Gastrocnemius medialis (tissue), 4 donors: ENCODE measurements at places on chromosomes 7 and 10.

GRCh38 chr10:983401-983800 lies 4.8 kb upstream of the GTPBP4 start:
- DNase-seq = no peak

DNA sequence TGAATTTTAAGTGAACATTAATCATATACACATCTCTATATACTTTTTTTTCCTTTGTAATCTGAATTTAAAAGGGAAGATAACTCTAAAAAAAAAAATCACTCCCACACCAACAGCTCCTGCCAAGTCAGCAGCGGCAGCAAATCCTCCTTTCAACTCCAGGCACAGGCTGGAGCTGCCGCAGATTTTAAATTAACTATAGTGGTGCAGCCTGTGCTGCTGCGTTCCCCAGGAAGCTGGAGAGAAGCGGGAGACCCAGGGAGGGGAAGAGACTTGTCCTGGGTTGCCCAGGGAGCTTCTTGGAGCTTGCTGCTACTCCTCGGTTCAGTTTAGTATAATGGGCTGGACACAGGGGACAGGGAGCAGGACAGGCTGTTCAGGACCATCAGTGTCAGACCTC lies 32.6 kb upstream of the HSPB1 start:
- no peak for DNase-seq

- no peak for DNase-seq
These were observed 589.8 kb downstream of the GALNT17 start for GRCh38 chr7:71721742-71722141.

GRCh38 chr10:43225787-43226153 lies 41.1 kb downstream of the RASGEF1A start:
- DNase-seq = no peak

DNA sequence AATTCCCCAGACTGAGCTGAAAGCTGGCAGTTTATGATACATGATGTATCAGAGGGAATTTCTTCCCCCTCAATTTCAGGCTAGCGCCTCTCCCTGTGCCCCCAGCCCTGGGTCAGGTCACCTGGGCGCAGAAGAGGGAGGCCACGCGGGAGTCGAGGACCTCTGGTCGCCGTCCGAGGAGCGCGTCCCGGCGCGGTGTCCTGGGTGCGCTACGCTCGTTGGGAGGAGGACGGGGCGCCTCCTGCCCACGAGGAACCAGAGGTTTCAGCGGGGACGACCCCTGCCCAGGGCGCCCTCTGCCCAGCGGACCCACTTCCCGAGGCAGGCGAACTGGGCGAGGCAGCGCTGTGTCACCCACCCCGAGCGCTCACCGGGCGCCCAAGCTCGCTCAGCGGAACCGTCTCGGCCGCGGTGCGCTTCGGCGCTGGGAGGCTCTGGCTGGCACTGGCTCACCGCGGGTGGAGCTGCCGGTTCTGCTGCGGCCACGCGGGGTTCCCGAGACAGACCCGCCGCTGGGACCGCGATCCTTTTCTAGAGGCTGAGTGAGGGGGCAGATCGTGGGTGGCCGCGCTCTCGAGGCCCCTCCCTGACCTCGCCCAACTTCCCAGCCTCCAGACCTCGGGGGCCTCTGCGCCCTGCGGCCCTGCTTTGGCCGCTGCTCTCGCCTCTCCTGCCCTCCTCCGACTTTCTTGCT lies at the start of gene FAM237B:
TSS of gene FAM237B (minus strand) at position 504 of the 694 bp plus-strand sequence. CDS start 1,556 bp downstream, outside the sequence.
- no peak for DNase-seq

DNA sequence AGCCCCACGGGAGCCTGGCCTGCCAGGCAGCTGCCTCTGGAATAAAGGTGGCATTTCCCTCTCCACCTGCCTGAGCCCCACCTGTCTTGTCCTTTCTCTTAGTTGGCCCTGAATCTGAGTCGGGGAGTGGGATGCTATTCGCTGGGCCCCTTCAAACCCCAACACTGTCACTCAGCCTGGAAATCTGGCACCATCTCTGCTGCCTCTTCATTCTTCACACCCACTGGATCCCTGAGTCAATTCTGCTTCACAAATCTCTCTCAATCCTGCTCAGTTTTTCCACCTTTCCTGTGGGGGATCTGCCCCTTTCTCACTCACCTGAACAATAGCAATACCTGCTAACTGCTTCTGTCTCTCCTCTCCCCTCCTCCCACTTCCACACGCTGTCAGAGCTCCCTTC lies 10.6 kb downstream of the CRTAC1 start:
- DNase-seq = no peak

DNA sequence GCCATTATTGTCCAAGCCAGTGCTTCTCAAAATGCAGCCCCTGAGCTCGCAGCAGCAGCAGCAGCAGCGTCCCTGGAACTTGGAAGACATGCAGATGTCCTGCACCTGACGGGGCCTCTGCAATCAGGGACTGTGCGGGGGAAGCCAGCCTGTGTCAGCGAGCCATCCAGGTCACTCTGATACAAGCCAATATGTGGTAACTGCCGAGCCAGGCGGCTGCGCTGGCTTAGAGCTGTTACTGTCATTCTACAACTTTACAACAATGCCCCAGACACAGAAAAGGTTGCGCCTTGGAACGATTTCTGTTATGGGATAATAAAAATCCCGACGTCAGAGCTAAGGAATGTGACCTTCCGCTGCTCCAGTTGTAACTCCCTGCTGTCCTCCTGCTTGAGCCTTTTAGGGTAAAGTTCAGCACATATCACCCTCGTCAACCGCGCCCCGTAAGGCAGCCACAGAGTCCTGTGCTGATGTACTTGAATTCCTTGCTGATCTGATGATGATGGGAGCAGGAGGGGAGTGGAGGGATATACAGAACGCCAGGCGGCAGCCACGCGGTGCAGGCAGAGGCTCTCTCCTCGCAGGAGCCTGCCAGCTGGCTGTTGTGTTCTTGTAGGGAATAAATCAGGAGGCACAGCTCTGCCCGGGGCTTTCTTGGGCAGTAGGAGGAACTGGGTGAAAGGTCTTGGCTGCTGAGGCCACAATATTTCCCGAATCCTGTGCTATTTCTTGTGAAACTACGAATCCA lies 20.0 kb upstream of the CRYGN start:
- DNase-seq = peak; percentile 87

DNA sequence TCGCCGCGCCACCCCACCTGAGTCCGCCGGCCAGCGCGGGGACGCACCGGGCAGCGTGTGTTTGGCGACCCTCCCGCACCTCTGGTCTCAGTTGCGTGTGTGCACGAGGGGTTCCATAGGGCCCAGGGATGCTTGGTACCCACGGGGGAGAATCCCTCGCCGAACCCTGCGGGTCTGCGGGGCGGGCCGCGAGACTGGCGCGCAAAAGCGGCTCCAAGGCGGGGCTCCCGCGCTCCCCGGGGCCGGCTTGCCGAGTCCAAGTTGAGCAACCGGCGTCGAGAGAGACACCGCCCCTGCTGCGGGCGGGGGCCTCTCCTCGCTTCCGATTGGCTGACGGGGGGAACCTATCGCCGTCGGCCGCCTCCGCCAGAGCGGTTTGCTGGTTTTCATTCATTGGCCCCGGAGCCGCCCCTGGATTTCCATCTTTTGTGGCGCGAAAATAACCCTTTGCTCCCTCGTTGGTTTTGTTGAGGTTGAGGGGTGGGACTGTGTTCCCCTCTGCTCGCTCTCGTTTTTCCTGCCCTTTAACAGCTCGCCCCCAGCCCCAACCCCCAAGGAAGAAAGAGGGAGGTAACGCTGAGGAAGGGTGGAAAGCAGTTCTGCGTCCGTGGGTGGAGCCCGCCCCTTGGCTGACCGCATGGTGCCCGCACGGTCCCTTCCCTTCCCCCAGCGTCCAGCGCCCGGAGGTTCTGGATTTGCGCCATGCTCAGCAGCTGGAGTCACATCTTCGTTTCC lies 4.0 kb upstream of the IGF2BP3 start:
- peak; percentile 35 for DNase-seq

DNA sequence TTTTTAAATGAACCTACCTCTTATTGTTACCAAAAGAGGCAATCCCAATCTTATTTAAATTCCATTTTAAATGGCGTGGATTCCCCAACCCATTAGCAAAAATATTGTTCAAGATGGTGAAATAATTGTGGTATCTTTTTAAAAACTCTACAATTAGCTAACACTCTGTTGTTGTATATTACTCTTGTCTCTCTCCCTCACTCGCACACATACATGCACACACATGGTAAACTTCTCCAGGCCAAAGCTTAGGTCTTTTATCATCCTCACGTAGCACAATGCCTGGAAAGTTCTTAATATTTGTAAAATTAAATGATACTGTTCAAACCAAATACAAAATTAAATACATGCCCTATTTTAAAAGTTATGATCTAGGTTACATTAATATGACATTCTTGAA lies 169.2 kb upstream of the WNT16 start:
- DNase-seq = no peak

- no peak for DNase-seq
These were observed 327.1 kb downstream of the PRPF18 start for GRCh38 chr10:13913897-13914296.

GRCh38 chr10:77188000-77188395 lies 449.6 kb downstream of the KCNMA1 start:
- DNase-seq = no peak

- no peak for DNase-seq
These were observed 5.3 kb downstream of the BPGM start for GRCh38 chr7:134651991-134652390.

DNA sequence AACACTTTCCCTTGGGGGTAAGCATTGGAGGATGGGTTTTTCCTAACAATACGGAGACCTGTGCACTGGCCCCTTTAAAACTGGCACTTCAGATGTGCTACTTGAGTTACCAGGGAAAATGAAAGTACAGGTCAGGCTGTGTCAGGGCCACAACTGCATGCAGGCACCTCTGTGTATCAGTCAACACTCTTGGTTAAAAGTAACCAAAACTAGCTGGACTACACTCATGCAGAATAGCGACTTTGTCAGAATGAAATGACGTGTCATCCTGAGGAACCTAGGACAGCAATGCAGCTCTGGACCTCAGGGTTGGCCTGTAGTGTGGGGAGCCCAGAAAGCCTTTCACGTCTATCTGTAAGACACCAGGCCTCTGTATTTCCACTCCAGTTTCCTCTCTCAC lies 33.8 kb upstream of the SMKR1 start:
- DNase-seq = peak; percentile 21

GRCh38 chr10:60310740-60311139 lies 78.9 kb downstream of the ANK3 start:
- no peak for DNase-seq

DNA sequence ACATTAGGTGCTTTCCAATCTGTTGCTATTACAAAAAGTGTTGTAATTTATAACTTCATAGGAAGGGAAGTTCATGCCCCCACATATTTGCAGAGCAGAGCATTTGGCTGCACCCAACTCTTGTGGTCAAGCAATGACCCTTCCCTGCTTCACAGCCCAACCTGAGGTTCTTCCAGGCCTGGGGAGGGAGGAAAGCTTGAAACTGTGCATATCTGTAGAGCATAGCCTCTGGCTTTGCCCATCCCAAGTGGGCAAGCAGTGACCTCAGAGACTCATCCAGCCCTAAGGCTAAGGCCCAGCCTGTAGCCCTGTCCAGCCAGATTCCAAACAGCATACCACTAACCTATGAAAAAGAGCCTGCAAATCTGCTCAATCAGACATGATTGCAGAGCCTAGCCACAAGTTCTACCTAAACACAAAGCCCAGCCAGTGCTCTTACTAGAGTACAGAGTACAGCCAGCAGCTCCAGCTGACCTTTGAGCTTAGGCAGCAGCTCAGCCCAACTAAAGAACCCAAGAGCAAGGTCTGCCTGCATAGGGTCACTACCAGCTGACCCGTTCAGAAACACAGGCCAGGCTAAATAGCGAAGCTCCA lies 14.4 kb upstream of the GSTK1 start:
- DNase-seq = no peak

DNA sequence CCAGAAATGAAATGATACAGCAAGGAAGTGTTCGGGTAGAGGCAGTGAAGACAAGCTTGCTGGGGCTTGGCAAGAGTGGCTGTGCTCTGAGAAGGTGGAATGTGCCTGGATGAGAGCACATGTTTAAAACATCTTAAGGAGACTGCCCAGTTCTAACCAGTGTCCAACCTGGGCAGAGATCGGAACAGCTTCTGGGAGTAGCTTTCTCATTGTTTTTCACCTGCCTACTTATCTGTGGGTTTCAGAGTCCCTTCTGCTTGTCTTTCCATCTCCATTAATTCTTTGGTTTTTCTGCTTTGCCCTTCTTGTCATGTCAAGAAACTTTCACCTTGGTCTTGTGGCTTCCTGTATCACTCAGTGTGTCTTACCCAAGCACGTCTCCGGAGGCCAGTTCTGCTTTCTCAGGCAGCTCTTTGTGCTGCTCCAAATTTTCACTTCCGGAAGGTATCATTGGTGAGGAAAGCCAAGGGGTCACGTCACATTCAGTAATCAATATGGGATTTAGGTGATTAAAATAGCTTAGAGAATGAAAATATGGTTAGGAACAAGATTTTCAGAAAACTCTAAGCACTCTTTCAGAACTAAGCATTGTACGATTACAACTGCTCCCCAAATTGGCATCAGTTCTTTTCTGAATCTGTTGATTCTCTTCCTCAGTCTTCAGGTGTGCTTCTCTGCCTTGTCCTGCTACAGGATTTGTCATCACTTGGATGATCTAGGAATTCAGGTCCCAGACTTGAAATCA lies 5.5 kb upstream of the LAMB4 start:
- DNase-seq = no peak

DNA sequence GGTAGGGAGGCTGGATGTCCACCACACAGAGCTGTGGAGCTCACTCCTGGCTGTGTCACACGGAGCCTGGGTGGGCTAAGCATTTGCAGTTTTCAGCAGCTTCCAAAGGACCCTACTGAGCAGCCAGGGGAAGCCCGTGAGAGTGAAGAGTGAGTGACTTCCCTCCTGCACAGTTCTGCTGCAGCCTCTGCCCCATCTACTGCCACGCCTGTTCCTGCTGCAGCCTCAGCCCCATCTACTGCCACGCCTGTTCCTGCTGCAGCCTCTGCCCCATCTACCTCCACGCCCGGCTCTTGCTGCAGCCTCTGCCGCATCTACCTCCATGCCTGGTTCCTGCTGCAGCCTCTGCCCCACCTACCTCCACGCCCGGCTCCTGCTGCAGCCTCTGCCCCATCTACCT lies 12.2 kb downstream of the ADAM8 start:
- DNase-seq = no peak

GRCh38 chr7:157775021-157775559 lies 438.3 kb downstream of the DNAJB6 start:
- DNase-seq = no peak

DNA sequence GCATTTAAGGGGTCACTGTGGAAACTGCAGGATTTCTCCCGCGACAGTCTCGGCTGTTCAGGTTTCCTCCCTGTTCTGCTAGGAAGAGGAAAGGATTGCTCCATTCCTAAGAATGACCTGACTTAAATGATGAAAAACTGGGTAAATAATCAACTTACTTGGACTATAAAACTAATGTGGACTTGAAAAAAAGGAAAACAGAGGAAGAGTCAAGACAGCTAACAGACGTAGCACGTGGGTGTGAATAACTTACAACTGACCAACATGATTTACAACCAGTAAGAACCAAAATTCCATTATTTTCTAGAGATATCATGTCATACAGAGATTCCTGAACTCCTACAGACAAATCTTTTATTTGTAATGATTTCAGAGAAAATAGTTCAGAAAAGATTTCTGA lies 93.8 kb downstream of the ADAM12 start:
- DNase-seq = no peak

- DNase-seq = no peak
These were observed 163.5 kb downstream of the ADRA2A start for GRCh38 chr10:111240348-111240747.
